ENCODE measurements at places on chromosomes 3 and 15.

GRCh38 chr3:19295208-19295607, 146.9 kb downstream of the KCNH8 start:
- DNase-seq: no peak

DNA sequence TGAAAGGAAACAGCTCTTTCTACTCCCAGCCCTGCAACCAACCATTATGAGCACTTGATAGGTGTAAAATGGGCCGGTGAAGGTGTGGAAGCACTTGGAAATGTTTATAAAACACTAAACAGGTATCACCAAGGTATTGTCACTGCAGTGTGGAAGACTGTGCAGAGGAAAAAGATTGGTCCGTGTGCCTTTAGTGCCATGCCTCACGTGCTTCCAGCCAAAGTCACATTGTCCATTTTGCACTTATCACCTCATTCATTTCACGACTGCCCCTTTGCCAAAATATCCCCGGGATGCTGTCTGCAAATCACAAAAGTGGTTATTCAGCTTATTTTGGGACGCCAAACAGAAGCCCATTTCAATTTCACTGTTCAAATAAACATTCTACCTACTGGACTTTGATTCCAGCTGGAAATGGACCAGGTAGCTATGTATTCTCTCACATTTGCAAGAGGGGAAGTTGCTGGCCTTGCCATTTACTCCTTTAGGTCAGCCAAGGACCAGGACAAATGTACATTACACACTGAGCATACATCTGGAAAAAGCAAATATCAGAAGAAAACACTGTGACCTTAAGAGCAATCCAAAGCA, 58.4 kb downstream of the ARRDC4 start:
- DNase-seq: no peak

GRCh38 chr3:114892131-114892879, 254.8 kb downstream of the ZBTB20 start:
- DNase-seq: no peak

DNA sequence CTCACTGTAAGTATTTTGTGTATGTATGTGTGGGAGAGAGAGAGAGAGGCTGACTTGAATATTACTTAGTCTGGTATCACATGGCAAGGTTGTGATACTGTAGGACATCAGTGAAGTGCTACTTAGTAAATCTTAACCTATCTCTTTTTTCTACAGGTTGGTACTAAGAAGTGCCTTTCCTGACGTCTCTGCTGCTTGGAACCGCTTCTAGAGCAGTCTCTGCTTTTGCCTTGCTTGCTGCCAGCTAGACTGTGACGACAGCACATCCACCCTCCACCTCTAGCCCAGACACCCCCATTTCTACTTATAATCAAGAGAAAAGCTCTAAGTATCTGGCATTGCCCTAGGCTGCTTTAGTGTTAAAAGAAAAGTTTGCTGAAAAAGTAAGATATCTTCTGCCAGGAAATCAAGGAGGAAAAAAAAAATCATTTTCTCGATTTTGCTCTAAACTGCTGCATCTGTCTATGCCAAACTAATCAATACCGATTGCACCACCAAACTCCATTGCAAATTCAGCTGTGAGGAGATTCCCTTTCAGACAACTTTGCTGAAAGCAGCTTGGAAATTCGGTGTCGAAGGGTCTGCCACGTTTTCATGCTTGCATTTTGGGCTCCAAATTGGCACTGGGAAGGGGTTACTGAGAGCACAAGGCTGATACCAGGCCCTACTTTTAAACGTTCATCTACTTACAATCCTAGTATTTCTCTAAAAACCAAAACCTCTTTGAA, 30.7 kb downstream of the MBNL1 start:
- DNase-seq: no peak

GRCh38 chr3:124144035-124144814, 152.3 kb upstream of the ROPN1 start:
- DNase-seq: no peak

DNA sequence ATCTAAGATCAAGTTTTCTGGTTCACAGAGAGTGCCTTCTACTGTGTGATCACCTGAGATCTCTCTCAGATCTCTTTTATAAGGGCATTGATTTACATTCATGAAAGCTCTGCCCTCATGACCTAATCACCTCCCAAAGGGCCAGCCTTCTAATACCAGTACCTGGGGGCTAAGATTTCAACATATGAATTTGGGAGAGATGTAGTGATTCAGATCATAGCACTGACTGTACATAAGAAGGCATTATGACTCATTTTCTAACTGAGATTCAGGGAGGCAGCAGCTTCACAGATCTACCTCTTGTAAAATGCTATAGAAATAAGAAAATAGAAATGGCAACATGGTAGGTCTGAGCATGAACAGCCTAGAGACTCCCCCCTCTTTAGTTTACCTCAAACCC, 39.6 kb downstream of the VGLL3 start:
- peak; percentile 39 for DNase-seq

DNA sequence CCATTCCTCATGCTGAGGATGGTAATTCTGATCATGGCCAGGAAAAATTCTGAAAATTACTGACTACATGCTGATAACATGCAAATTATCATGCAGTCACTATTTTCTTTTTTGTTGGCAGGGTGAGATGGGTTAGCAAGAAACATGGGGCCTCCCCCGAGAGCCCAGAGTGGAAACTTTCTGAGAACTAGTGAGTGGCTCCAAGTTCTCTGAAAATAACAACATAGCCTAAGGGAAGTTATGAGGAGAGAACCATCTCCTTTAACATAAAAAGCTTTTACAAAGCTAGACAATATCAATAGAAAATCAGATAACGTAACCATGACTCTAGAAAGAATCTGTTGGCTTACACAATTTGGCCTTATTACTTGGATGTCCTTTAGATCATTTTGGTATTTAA, 254.2 kb downstream of the PLOD2 start:
- no peak for DNase-seq
